Stimulated activated CD8-positive, alpha-beta memory T cell treated with anti-CD3 and anti-CD28 coated beads, Interleukin-2, amount 100 ng/mL, for 1 hour (primary cell): ENCODE measurements at places on chromosomes 5 and 9.
A peak's percentile ranks its signal among the peaks of the same experiment; 100 is the strongest.

GRCh38 chr9:6955251-6955921 lies 197.6 kb downstream of the KDM4C start:
- DNase-seq, result no peak

- no peak for DNase-seq
Measured at GRCh38 chr9:32867026-32867425, 83.7 kb downstream of the TMEM215 start.

DNA sequence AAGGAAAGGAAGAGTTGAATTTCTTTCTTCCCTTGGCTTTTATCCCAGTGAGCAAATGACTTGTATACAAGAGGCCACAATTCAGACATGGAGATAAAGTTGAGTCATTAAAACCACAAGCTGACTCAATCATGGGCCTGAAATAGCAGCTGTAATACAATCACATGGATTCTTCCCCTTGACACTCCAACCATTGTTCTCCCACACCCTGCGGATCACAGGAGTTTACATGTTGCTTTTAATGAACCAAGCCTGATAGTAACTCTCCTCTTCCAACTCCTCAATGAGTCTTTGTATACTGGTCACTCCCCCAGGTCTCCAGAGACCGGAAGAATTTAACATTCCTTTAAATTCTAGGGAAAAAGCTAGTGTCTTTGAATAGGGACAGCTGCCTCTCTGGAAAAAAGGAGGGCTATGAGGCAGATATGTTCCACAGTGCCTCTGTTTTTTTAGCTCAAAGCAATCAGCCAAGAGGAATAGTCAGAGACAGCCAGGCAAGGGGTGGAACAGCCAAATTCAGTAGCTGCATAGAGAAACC lies 32.4 kb downstream of the PCDHGC5 start:
- no peak for DNase-seq

- no peak for DNase-seq
Measured at GRCh38 chr9:96236854-96237550, 65.0 kb downstream of the HSD17B3 start.

GRCh38 chr9:89386797-89387196 lies 68.5 kb downstream of the SECISBP2 start:
- no peak for DNase-seq

GRCh38 chr9:130927995-130928900 lies 10.8 kb downstream of the FIBCD1 start:
- no peak for DNase-seq

- DNase-seq, result no peak
Measured at GRCh38 chr5:143412661-143413342, 9.3 kb upstream of the NR3C1 start.

DNA sequence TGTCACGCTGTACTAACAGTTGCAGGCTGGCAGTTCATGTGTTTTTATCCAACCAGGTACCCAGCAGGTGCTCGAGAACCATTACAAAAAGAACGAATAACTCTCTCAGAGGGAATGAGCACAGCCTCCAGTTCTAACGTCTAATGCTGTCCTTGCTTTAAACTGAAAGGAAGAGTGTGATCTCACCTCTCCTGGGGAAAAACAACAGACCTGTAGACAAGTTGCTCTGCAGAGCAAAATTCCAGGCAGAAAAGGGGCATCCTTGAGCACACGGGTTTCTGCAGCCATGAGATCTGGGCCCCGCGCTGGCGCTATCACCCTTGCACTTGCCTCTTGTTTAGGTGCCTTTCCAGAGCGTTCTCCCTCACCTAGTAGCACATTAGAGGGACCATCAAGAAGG lies 92.5 kb upstream of the DNAH5 start:
- no peak for DNase-seq

DNA sequence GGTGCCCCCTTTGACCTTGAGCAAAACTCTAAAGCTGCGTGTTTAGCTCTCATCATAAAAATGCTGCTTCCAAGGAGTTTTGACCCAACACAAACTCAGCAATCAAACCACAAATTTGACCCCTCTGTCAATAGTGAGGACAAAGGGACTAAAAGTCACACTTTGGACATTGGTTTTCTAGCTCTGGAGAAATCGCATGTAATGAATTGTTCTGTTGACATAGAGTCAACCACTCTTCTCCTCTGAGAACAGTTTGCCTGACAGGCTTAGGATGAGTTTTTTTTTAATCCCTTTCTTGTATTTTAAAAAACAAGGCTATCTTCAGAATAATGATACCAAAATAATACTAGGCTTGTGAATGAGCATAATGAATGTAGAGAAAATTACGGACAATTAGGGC lies 61.1 kb upstream of the MAN2A1 start:
- no peak for DNase-seq

GRCh38 chr9:98410185-98410697 lies 154.8 kb upstream of the TBC1D2 start:
- DNase-seq, result no peak

GRCh38 chr5:88390096-88390441 lies 121.4 kb upstream of the TMEM161B start:
- DNase-seq, result no peak

GRCh38 chr9:133741716-133742115 lies 3.6 kb upstream of the SARDH start:
- DNase-seq, result no peak

DNA sequence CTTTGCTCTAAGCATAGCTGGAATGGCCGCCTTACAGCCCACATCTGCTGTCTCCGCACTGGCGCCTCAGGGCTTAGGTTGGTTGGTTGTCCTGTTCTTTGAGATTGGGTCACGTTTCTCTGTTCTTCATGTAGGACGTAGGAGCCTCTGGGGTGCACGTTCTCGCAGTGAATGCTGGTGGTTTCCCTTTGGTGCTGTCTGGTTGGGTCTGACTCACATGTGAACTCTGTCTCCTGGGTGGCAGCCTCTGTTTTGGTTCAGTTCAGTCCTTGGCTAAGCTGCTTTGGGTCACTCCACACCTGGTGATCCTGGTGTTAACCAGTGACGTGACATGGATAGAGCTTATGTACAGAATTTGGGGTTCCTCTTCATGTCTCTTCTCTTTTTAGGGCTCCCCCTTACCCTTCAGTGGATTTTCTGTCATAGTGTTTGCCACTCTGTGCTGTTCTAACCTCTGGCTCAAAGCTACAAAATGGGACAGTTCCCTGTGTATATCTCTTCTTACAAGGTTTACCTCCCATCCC lies 12.6 kb upstream of the LPCAT1 start:
- peak; percentile 40 for DNase-seq
